ENCODE measurements at places on chromosomes 2 and 18. TPM values are rescaled to one million over a fixed set of nuclear protein-coding genes. Genes with fewer than 3 reads are reported as not detected.

Gene FIGN
- not detected for total RNA-seq

Gene NEU4
- 0.76 TPM for total RNA-seq

Gene ARHGEF33
- total RNA-seq: 0.39 TPM

- H3K4me3 ChIP-seq: no peak overlapping the region
- no peak overlapping the region for H3K27ac ChIP-seq
- DNase-seq: no peak
- no peaks in the 10 kb centered on the region for H3K4me1 ChIP-seq
- H3K36me3 ChIP-seq: no peaks in the 10 kb centered on the region
These were observed 23.6 kb downstream of the CHRNA1 start for GRCh38 chr2:174740721-174741120.
